ENCODE measurements at places on chromosomes 12 and 14.

GRCh38 chr12:68761901-68762630 lies 16.1 kb downstream of the SLC35E3 start:
- DNase-seq: no peak

- no peak for DNase-seq
Measured at GRCh38 chr14:51630987-51631386, 20.7 kb upstream of the FRMD6 start.

DNA sequence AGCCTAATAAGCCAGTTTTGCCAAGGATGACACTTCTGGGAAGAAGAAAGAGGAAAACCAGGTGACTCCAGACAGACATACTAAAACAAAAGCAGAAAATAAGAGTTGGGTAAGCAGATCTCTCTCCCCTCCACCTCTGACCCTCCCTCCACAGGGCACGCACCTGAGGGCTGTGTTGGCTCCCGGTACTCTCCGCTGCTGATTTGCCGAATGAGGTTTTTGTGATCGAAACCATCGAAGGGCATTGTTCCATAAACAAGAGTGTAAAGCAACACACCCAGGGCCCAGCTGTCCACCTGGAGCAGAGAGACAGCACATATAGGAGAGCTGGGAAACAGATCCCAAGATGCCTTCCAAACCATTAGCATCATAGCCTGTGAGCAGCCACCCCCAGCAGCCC lies 68.1 kb downstream of the NUAK1 start:
- DNase-seq: no peak

GRCh38 chr12:45017916-45018315 lies 33.0 kb downstream of the DBX2 start:
- no peak for DNase-seq

DNA sequence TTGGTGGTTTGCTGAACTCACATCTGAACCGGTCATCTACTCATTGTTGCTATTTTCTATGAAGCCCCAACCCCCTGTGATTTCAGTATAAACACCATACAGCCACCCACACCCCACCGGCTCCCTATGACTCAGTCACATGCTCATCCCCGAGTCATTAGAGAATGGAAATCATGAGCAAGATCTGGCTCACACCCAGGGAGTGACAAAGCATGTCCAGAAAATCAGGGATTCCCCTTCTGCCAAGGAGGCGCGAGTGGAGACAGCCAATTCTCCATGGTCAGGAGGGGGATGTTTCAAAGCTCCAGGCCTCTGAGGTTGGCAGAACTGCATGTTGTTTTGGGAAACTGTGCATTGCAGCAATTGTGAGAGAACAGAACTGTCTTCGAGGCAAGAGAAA lies 657.5 kb upstream of the TBX3 start:
- DNase-seq: peak; percentile 99

GRCh38 chr14:101178184-101179072 lies 274.9 kb upstream of the RTL1 start:
- DNase-seq: no peak

DNA sequence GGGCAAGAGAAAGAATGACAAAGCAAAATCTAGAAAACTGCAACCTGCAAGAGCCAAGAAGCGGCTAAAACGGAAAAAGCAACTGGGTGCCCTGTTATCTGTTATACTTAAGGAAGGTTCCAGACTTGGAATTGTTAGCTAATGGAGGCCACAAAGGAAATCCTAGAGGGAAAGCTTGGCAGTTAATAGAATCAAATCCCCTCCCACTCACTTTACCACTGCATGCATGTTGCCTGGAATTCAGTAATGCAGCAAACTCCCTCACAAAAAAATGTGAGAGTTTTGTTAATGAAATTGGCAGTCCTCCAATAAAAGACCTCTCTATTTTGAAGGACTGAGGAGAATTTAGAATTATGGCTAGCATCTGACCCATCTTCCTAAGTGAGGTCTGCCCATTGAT lies 164.2 kb upstream of the SOX5 start:
- peak; percentile 40 for DNase-seq
